ENCODE measurements at places on chromosomes 3 and 15.

DNA sequence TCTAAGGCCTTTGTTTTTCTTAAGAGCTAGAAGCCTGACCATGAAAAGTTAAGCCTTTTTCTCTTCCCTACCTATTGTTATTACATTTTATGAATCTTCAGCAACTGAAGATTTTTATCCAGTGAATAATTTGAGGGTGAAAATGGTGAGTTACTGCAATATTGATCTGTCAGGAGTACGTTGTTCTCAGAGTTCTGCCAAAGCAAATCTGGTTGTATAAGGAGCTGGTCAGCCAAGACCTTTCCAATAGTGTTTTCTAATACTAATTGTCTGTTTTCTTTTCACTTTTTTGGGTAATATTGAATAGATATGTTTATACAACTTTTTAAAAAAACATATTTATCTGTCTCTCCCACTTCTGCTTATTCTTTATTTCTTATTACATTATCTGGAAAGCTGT lies 15.0 kb downstream of the SPTSSB start:
- DNase-seq = no peak

DNA sequence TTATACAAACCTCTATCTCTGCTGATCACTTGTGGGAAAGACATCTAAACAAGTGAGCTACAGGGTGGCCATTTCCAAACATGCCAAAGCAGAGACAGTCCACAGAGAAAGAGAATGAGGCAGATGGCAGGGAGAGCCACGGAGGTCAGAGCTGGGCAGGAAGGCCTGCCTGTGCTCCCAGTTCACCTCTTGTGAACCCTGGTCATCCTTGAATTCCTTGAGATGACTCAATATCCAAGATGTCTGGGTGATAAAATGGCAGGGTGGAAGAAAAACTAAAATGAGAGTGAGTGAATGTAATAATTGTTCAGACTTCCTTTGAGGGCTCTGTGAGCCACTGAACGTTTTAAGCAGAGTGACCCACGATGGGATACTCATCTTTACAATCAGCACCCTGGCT lies 104.8 kb downstream of the PLCH1 start:
- DNase-seq = no peak

DNA sequence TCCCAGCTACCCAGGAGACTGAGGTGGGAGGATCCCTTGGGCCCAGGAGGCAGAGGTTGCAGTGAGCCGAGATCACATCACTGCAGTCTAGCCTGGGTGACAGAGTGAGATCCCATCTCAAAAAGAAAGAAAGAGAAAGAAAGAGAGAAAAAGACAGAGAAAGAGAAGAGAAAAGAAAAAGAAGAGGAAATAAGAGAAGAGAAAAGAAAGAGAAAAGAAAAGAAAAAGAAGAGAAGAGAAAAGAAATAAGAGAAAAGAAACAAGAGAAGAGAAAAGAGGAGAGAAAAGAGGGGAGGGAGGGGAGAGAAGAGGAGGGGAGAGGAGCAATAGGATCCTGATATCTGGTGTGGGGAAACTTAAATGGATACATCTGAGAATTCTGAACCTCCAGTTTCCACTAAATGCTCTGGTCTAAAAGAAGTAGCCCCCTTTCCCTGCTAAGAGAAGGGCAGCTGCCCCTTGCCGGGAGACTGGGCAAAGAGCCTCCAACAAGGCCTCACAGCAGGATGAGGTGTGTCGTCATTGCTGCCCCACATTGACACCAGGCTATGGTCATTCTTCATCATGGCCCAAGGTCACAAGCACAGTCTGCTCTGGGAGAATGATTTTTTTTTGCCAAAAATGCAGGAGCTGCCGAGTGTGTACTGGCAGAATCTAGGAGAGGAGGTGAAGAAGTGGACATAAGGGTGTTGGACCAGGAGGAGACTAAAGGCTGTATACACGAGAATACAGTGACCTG lies 21.1 kb upstream of the COMMD4 start:
- DNase-seq = no peak

DNA sequence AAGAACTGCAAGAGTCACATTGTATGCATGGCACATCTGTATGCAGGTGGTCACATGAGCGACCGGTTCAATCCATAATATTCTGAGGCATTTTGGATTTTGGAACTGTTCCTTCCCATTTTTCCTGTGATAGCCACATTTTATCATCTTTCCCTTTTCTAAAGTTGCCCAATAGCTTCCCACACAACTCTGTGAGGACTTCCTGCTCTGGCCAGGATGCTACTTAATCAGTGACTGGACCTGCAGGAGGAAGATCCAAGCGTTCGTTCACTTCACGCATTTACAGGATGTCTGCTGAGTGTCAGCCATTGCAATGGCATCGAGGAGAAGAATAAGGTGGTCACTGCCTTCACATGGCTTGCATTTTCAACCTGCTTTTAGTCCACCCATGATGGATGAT lies 9.8 kb downstream of the KLHL6 start:
- no peak for DNase-seq

- no peak for DNase-seq
These were observed 90.9 kb upstream of the ROBO2 start for GRCh38 chr3:76949033-76949432.

DNA sequence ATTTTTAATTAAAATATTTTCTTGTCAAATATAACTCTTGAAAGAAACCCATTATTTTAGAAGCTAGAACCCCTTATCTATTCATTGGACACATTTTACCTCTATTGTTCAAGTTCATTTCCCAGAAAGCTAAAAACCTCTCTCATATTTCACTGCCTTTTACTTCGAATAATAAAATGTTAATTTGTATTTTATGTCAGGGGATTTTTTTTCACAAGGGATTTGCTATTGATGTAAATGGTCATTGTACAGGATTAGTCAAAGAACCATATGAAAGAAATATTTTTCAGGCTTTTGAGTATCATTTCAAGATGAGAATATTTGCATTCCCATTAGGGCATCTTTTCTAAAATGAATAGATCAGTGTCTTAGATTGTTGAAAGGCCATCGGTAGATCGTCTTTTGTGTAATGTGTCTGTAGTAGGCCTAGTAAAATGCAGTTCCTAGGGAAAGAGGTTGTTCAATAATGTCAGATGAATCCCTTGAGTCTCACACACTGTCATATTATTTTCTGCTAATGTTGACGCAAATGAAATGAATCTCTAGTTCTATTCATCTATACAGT lies 114.5 kb downstream of the ROBO1 start:
- no peak for DNase-seq

- no peak for DNase-seq
These were observed 3.4 kb downstream of the AMOTL2 start for GRCh38 chr3:134370611-134371531.

GRCh38 chr3:72510247-72510646 lies 338.0 kb downstream of the SHQ1 start:
- no peak for DNase-seq

DNA sequence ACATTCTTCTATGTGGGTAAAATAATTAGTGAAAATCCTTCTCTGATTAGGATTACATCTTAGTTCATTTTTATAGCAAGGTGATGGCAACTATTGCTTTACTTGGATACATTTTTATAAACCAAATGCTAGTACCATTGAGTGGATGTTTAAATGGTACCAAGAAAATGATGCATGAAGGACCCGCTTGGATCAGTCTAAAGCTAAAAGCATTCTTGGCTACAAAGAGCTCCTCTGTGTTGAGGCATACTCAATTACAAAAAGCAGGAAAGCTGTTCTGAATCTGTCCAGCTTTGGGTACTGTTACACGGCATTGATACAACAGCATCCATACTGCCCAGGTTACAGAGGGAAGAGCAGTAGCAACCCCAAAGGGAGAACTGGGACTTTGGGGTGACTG lies 217.2 kb downstream of the PDZRN3 start:
- no peak for DNase-seq

GRCh38 chr3:54712539-54712938 lies 215.3 kb downstream of the LRTM1 start:
- no peak for DNase-seq

DNA sequence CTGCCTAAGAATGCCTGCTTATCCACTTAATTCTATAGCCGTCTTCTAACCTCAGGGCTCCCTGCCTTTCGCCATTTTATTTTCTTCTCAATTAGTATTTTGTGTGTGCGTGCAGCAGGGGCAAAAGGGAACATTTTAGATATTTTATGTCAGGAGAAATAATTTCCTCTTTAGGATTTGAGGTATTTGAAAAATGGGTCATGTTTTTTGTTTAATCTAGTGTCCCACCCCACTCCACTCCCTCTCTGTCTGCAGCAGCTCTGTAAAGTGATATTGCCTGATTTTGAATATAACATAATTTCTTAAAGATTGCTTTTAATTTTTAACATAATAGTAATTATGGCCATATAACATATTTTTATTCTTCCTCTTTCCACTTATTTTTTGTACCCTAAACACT lies 593.2 kb upstream of the DPPA4 start:
- no peak for DNase-seq

GRCh38 chr3:193673845-193674244 lies 80.8 kb downstream of the OPA1 start:
- DNase-seq = no peak

GRCh38 chr15:21267671-21268395 lies 172.5 kb downstream of the POTEB3 start:
- DNase-seq = peak; percentile 39

DNA sequence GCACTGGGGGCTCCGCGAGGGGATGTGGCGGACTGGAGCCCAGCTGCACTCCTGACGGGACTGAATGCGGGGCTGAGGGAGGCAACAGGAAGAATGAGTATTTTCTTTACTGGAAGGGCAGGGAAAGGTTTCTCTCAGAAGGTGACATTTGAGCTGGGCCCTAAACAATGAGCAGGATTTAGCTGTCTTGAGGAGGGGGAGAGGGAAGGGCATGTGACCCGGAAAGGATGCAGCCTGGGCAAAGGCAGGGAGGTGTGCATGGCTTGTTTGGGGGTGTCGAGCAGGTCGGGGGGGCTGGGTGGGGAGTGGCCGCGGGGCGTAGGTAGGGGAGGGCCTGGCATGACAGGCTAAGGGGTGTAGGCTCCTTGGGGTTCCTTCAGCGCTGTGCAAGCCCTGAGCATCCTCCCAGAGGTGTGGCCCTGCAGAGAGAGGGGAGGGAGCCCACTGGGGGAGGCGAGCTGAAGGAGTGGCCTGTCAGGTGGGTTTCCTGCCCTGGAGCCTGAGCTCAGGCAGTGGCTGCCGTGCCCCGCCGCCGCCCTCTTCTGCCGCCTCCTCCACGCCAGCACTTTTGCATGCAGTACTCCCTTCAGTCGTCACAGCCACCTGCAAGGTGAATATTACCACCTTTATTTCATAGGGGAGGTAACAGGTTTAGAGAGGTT lies 17.2 kb upstream of the ANKDD1A start:
- DNase-seq = no peak

GRCh38 chr3:136512381-136512780 lies 239.8 kb downstream of the STAG1 start:
- DNase-seq = no peak

- no peak for DNase-seq
These were observed 15.0 kb downstream of the INTS14 start for GRCh38 chr15:65595960-65596359.

- no peak for DNase-seq
These were observed 959 bp downstream of the TPM1 start for GRCh38 chr15:63043335-63044076.

DNA sequence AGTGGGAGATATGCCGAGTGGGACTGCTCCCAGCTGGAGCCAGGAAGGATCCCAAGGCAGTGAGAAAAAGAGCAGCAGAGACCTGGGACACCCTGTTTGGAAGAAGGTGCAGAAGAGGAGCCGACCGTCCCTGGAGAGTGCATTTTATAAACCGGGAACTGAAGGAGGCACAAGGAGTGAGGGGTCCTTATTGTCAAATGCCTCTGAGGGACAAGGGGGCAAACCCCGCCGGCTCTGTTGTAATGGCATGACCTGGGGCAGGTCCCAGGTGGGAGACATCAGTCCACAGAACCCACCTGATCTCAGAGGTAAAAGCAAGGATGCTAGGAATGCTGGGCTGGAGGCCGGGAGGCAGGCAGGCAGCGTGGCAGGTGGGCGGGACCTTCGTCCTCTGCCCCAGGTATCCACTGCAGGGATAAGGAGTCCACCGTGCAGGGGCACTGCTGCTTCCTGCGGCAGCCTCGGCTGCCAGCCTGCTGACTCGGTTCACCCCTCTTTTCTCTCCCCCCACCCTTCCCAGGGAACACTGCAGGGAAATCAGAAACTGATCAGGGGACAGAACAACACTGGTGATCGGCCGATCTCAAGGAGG lies 26.9 kb downstream of the ADAMTS17 start:
- DNase-seq = no peak

DNA sequence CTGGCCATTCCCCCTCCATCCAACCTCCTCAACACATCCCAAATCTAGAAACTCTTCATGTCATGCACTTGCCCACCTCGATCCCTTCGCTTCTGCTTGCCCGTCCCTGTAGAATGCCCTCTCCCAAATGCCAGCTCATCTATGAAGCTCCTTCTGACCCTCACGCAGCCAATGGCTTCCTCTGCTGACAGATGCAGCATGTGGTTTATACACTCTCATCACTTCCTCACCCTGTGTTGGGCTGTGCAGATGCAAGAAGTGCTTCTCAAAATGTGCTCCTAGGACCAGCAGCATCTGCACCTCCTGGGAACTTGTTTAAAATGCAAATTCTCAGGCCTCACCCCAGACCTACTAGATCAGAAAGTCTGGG lies 51.7 kb downstream of the SEMA5B start:
- DNase-seq = no peak

DNA sequence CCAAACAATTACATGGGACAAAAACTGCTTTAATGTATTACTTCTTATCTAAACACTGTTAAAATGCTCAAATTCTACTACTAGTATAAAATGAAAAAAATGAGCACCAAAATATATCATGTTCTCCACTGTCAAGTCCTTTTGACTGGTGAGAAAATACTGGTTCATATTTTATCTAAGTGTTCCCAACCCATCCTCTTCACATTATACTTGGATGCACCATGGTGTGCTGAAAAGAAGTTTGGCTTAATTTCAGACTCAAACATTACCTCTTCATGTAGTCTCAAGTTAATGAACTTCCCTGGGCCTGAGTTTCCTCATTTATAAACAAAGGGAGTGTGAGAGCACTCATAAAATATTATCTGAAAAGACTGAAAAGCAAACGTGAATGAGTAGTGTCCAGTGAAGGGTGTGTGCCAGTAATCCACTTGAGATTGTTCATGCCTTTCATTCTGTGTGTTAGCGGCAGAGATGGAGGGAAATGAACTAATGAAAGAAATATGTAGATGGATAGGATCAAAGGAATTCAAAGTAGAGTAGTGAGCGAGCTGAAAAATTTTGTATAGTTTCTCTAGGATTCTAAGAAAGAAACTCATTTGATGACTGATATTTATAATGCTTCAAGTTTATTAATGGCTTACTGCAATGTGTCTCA lies 263.2 kb downstream of the NLGN1 start:
- no peak for DNase-seq

- DNase-seq = peak; percentile 89
These were observed 29.6 kb upstream of the GREM1 start for GRCh38 chr15:32688151-32688639.

DNA sequence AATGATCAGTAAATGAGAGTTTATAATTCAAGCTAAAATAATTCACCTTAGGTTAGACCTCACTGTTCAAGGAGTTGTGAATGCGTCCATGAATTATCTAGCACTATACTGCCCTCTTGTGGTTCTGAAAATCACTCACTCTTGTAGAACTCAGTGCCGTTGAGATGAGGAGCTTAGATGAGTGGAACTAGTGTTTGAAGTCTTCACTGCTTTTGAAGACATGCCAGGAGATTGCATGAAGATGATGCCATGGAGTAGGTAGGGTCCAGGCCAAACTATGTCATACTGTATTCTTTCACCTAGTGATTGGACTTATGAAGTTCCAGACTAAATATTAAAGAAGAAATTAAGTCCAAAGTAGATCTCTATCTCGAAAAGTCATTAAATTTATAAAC lies 28.8 kb downstream of the LYSMD4 start:
- DNase-seq = peak; percentile 82

GRCh38 chr3:12908859-12909258 lies 67.5 kb upstream of the RPL32 start:
- no peak for DNase-seq
